ENCODE measurements at places on chromosomes 6 and 20.
A peak's percentile ranks its signal among the peaks of the same experiment; 100 is the strongest.

DNA sequence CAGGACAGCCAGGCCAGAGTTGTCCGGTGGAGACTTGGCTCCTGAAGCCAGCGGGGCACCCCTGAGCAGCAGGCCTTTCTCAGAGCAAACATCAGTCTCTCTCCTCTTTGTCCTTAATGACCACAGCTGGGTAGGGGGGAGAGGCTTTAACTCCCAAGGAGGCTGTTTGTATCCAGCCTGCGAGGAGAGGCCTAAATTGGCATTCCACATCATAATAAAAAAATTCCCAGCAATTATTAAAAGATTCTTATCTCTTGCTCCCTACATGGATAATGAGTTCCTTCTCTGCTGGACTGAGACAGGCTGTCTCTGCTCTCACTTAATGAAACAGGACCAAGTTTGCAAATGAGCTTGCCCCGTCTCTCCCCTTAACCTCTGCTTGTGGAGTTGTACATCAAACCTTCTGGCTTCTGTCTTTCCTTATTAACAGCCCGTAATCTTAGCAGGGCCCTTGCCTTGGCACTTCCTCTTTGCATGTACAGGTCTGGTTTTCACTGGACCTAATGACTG is 838.2 kb downstream of the MAFB start:
- no peak for DNase-seq

DNA sequence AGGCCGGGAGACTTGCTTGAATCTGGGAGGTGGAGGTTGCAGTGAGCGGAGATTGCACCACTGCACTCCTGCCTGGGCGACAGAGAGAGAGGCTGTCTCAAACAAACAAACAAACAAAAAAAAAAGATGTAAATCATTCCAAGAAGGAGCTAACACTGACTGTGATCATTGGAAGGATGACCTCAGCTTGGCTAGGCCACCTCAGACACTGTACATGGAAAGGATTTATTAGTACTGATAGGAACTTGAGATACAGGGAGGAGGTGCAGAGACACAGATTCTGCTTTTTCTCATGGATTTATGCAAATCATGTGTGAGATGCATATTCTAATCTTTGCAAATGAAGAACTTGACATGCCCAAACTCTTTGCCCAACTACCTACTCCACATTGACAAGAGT is 293.6 kb downstream of the HIVEP2 start:
- DNase-seq, result no peak

- no peak for DNase-seq
Observed at GRCh38 chr6:63349401-63349800, 29.6 kb upstream of the LGSN start.

DNA sequence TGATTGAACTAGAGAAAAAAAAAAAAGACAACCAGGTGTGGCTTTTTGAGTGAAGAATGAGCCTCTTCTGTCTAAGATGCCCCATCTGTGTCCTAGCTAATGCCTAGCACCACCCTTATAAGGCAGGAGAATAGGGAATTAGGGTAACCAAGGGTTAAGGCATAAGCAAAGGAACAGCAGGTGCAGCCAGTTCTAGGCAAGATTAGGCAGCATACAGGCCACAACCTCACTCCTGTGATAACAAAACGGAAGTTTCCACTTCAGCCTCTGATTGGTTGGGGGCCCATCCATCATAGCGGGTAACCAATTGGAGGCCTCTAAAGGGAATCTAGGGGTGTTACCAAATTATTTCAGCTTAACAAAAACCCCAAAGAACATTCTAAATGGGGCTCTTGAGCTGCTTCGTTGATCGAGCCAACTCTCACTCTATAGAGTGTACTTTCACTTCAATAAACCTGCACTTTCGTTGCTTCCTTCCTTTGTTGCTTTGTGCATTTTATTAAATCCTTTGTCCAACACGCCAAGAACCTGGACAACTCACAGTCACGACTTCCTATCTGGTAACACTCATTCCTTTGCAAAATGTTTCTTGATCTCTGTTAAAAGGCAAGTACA is 61.9 kb upstream of the TAGAP start:
- peak; percentile 88 for DNase-seq

- DNase-seq, result peak; percentile 31
Observed at GRCh38 chr20:49276161-49276960, 1.5 kb downstream of the ZNFX1 start.

DNA sequence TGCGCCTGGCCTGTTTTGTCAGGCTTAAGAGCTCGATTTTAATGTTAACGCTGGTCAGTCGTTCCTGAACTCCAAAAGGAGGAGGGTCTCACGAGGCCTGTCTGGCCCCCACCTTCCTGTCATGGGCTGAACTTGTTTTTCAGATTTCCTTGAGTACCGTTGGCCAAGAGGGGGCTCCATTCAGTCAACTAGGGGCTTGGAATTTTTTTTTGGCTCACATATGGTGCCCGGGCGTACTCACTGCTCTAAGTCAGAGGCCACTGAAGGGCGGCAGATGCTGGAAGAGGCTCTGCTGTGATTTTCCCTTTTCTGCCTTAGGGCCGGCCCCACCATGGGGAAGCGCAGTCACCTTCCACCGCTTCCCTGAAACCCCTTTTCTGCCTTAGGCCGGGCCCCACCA is 6.9 kb upstream of the BIRC7 start:
- no peak for DNase-seq

DNA sequence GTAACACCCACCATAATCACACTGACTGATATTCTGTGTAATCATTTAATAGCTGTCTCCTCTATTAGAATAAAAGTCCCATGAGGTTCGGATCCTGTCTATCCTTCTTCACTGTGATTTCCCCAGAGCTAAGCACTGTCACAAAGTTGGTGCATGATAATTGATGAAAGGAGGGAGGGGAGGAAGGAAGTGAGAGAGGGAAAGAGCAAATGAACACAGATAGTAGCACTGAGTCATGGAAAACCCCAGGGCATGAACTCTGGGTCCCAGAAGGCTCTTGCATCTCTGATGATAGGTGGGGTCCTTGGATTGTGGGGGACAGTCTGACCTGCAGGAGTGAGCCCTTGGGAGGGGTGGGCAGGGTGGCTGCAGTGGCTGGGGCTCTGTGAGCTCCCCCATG is 294.1 kb downstream of the LRFN2 start:
- no peak for DNase-seq

DNA sequence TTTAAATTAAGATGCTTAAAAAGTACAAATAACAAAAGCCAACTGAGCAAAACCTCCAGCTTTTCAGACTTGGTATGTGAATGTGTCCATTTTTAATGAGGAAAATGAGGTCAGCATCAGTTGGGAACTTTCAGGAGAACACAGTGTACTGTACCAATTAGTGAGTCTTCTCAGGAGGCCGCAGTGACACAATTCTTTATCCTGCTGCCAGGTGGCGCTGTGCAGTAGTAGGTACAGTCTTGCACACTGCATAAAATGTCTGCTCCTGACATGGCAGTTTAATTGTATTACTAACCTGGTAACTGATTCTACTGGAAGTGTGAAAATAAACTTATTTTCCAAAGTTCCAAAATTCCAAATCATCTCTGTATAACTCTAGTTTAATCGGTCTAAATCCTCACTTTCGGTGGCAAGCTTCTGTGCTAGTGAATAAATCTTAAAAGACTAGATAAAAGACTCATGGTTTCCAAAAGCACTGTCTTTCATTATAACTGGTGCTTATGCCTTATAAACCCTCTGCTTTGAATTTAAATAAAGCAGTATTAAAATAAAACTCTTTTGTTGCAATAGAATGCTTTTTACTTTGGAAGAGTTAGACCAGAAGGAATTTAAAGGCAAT is 214.8 kb upstream of the MMS22L start:
- peak; percentile 25 for DNase-seq

DNA sequence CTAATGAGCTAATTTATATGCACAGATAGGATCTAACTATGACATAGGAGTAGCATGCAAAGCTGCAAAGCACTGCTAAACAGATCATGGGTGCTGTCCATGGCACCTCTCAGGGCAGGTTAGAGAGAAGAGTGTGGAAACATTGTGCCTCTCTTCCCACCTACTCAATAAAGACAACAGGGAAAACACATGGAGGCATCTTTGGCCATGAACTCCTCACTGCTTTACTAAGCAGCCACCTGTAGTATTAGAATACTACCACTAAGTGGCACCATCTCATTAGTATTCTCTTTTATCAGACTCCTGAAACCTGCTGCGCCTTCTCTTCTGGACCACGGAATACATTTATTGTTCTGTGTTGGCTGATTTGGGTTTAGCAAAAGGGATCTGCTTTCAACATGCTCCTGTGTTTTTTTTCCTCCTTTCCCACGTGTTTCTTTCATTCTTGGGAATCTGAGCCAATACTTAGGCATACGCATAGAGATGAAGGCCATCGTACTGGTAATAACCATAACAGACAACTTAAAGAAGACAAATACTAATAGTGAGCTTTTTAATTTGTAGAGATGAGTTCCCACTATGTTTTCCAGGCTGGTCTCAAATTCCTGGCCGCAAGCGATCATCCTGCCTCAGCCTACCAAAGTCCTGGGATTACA is 9.4 kb upstream of the HDDC2 start:
- peak; percentile 8 for DNase-seq

- no peak for DNase-seq
Observed at GRCh38 chr6:48641544-48641943, 530.5 kb upstream of the PTCHD4 start.

DNA sequence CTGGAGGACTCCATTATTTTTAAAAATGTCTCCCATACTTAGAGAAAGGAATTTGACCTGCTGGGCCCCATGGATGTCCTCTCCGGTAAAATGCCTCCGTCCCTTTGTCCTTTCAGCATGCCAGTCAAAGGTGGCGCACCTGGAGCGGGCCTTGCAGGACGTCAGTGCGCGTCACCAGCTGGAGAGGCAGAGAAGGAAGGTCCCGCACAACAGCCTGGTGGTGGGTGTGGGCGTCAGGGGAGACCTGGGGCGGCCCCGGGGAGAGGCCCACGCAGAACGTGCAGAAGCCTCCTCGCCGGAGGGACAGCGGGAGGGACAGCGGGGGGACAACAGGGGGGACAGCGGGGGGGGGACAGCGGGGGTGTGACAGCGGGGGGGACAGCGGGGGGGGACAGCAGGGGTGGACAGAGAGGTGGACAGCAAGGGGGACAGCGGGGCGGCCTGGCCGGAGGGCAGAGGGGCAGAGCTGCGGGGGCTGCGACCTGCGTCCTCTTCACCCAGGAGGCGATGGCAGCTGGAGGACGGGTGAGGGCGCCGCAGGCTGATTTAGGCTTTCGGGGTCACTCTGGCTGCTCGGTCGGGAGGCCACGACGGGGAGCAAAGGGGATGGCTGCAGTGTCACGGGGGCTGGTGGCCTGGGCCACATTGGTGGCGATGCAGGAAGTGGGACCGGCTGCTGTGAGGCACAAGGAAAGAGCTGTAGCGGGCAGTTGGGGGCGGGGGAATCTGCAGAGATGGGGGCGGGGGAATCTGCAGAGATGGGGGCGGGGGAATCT is 859 bp upstream of the KIF25 start:
- no peak for DNase-seq

DNA sequence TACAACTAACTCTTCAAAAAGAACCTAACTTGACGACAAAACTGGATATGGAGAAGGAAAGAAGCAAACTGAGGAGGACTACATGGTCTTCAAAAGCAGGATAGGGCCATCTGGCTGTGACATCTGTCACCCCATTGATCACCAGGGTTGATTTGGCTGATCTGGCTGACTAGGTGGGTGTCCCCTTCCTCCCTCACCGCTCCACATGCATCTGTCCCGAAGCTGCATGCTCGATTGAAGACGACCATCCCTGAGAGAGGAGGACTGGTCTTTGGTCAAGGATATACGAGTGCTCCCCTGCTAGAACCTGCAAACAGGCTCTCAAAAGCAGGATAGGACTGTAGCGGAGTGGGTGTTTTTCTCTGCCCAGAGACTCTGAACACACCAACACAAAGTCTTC is 21.7 kb downstream of the CPNE1 start:
- no peak for DNase-seq

DNA sequence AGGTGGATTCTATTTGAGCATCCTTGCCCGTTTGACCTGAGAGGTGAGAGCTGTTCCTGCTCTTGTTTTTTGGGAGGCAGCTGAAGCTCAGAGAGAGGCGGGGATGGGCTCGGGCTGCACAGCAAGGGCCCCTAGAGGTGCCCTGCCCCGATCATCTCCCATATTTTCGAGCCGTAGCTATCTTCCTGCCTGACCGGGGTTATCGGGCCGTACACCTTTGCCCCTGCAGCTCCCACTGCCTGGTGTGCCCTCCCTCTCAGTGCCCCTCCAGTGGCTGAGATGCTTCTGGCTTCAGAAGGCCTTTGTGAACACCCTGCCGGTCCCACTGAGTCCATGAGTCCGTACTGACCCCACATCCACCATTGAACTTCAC is 6.7 kb downstream of the SRC start:
- no peak for DNase-seq

DNA sequence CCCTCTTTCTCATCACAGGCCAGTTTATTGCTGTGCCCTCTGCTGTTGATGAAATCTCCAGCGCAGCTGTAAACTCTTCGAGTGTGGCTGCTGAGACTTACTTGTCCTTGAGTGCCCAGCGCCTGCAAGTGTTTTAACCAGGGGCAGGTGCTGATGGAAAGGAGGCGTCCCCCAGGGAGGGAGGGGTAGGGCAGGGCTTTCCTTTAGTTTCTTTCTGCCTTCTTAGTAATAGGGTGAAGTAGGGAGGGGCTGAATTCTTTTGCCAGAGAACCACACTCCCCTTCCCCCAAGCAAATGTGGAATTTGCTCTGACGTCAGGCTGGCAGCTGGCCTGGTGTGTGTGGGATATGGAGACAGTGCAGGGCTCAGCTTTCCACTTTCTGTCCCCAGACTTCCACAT is 61.2 kb downstream of the IGF2R start:
- DNase-seq, result no peak

Data from effector CD4-positive, alpha-beta T cell (primary cell).